Activated CD8-positive, alpha-beta memory T cell treated with anti-CD3 and anti-CD28 coated beads for 1 hour (primary cell): ENCODE measurements at places on chromosomes 11 and 22.

DNA sequence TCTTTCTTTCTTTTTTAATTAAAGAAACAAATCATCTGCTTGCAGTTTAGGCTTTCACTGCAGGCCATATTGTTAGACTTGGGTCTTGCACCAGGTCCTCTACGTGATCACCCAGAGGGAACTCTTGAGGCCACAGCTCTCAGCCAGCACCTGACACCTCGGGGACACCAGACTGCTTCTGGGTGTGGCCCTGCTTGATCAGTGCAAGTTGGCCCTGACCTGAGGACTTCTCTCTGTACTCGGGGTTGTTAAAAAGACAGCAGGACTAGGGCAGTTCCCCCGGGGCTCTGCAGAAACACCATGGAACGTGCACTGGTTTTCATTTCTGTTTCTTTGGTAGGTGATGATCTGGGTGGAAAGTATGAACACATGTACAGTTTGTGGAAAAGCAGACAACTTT lies 51.2 kb upstream of the MYO18B start:
- no peak for DNase-seq

- no peak for DNase-seq
Observed at GRCh38 chr22:19679522-19680101, 34.7 kb upstream of the SEPTIN5 start.

DNA sequence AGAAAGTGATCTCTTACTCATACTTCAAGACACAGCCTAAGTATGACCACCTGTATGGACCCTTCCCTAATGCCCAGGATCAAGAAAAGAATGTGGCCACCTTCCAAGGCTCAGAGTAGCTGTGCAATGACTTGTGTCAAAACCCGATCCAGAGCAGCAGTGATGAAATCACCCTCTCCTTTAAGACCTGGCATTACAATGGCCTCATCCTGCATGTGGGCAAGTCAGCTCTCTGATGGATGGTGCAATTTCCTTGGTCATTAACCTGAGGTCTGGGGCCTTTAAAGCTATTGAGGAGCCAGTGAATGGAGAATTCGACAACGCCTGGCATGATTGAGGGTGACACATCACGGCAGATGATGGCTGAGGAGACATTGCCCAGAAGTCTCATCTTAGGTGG lies 9.1 kb upstream of the TUBA8 start:
- DNase-seq = no peak

DNA sequence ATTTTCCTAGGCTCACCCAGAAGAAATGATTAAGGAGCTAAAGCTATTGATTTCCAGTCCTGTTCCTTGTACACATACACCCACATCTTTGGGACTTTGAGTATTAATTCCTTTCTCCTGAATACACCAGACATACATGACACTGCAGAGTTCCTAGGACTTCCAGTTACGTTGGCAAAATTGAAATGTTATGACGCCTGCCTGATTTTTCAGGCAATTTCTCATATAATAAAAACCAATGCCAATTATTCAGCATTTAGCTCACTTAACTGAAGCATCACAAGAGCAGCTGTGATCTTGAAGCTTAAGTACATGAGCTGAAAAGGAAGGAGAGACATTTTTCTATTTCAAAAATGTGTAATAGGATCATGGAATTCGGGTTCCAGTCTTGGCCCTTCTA lies 4.5 kb downstream of the CLMP start:
- no peak for DNase-seq

GRCh38 chr11:118608360-118609227 lies 1.2 kb downstream of the PHLDB1 start:
- DNase-seq = peak; percentile 72

- DNase-seq = no peak
Observed at GRCh38 chr11:77558380-77558779, 31.4 kb upstream of the AQP11 start.

DNA sequence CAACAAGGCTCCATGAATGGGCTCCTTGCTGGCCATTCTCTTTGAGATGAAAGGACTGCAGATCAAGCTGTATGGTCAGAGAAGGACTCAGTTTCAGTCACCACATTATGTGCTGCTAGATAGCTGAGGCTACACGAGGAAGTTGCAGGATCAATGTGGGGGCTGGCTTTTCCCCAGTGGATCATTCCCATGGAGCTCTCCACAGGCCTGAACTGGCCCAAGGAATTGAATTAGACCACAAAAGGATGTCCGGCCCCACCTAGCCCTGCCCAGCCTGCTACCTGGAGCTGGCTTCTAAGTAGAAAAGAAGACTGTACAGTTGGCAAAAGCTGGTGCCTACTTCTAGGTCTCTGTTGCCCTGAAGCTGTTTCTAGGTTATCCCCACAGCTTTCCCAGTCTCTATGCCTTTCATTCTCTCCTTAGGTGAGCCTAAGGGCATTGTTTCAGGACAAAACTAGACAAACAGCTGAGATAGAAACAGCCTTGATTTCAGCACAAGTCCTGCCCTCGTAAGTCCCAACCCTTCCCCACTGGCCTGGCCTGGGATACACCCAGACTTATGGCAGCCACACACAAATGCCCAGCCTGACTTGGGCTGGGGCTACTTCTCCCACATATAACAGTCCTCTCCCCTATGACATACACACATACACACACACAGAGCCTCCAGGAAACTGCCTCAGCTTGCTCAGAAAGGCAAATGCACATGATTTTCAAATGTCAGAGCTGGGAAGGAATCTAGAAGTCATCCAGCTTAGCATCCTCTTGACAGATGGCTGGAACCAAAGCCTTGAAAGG lies 129.1 kb upstream of the NCAM1 start:
- DNase-seq = no peak

DNA sequence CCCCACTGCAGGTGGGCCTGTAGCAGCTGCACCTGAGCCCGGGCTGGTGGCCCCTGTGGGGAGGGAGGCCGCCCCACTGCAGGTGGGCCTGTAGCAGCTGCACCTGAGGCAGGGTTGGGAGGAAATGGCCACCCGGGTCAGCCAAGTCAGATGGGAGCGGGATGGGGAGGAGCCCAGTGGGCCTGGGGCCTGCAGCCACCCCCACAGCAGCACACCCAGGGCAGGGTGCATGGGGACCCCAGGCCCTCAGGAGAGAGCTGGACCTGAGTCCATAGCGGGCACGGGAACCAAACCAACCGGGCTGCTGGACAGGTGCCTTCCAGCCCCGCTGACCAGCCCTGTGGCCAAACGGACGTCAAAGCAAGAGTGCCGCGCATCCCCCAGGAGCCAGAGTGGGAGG lies 61.7 kb downstream of the BRD1 start:
- DNase-seq = no peak

GRCh38 chr22:24416611-24417010 lies 10.8 kb upstream of the ADORA2A start:
- no peak for DNase-seq

DNA sequence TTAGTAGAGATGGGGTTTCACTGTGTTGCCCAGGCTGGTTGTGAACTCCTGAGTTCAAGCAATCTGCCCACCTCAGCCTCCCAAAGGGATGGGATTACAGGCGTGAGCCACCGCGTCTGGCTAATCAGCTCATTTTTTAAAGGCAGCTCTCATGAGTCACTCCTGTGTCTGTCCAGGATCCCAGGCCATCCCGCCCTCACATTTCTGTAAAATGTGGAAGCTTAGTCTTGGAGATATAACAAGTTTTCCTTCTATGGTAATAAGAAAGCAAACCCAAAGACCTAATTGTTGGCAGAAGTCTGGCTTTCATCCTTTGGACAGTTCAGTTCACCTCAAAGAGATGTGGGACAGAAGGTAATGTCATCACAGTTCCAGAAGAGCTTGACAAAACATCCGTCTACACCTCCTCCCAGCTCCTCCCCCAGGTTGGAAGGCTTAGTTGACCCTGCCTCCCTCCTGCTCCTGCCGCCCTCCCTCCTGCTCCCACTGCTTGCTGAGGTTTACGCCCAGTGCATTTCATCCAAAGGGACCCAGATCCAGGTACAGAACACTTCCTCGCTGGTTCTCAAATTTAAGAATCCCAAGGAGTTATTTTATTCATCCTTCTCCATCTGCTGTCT lies 6.4 kb downstream of the DRD2 start:
- no peak for DNase-seq

GRCh38 chr11:9868641-9869040 lies 204.8 kb downstream of the SWAP70 start:
- no peak for DNase-seq

- no peak for DNase-seq
Observed at GRCh38 chr11:15097411-15097810, 17.3 kb upstream of the INSC start.

DNA sequence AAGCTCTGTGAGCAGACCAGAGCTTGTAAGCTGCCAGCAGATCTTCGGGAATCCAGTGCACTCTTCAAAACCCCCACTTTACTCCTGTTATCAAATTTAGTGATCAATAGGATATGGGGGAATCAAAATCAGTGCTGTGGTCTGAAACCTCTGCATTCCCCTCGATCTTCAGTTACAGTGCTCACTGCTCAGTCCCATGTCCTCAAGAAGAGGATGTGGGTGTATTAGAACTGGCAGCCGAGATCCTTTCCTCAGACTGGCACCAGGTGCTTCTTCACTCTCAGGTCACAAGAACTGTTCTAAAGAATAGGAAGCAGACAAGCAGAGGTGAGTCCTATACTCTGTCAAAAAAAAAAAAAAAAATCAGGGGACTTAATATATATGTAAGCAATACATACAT lies 15.3 kb upstream of the MAML2 start:
- no peak for DNase-seq

- DNase-seq = no peak
Observed at GRCh38 chr11:8768625-8769333, 86.2 kb downstream of the RPL27A start.

GRCh38 chr11:105713696-105714095 lies 103.8 kb downstream of the GRIA4 start:
- no peak for DNase-seq

DNA sequence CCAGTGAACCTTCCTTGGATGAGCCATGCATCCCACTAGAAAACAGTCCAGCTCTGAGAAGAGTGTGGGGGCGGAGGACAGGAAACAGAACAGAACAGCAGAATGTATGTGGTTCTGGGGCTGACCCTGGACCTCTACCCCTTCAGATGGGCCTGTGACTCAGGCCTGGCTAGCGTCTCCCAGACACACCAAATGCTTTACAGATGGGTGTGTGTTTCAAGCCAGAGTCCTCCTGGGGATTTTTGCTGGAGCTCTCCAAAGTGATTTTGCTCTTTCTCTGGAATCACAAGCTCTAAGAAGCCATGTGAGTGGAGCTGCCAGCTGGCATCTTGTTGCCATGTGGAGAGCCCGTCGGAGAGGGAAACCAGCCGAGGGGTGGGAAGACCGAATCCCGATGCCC lies 13.2 kb upstream of the C1QTNF4 start:
- DNase-seq = no peak

DNA sequence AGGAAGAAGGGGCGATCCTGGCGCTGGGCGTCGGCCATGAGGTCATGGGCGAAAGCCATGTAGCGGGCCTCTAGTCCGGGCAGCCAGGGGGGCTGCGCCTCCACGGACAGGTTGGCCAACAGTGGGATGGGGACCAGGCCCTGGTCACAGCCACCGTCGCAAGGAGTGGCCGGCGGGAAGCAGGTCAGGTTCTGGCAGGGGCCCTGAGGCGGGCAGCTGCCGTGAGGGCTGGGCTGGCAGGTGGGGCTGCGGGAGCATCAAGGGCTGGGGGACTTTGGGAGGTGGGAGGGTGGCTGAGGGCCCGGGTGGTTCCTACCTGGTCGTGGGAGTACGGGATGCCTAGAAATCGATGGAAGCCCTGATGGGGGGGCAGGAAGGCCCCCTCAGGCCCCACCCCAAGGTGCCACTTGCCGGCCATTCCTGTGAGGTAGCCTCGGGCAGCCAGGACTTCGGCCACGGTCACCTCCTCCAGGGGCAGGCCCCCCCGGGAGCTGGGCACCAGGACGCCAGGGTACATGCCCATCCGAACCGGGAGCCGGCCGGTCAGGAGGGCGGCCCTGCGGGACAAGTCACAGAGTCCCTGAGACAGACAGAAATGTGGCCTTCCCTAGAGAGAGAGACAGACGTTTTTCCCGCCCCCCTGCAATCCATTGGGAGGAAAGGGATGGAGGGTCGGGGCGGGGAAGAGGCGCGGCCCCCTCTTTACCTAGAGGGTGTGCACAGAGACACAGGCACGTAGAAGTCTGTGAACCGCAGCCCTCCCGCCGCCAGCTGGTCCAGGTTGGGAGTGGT lies 906 bp downstream of the ARSA start:
- DNase-seq = no peak

DNA sequence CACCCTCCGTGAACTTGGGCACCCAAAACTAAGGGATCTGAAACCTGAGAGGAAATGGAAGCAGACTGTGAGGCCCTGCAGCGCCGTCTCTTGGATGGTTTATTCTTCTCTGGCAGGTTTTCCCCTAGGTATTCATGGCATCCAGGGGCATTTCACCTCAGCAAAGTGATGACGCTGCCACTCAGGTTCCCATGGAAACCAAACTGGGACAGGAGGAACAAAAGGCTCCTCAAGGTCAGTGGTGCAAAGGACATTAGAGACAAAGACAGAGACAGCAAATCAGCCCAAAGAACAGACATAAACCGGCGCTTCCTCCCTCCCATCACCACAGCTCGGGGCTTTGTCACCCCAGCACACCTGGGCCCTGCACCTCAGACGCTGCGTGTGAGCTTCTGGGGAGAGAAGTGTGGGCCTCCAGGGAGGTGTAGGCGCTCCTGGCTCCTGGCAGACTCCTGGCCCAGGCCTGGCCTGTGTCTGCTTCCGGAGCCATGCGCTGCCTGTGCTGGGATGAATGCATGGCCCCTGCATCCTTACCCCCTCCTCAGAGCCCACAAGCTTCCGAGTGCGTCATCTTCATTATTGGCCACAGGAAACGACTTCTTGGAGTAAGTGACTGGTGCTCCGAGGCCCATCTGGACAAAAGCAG lies 5.9 kb downstream of the TP53AIP1 start:
- DNase-seq = no peak

GRCh38 chr11:82992223-82992622 lies 79.5 kb downstream of the RAB30 start:
- no peak for DNase-seq

DNA sequence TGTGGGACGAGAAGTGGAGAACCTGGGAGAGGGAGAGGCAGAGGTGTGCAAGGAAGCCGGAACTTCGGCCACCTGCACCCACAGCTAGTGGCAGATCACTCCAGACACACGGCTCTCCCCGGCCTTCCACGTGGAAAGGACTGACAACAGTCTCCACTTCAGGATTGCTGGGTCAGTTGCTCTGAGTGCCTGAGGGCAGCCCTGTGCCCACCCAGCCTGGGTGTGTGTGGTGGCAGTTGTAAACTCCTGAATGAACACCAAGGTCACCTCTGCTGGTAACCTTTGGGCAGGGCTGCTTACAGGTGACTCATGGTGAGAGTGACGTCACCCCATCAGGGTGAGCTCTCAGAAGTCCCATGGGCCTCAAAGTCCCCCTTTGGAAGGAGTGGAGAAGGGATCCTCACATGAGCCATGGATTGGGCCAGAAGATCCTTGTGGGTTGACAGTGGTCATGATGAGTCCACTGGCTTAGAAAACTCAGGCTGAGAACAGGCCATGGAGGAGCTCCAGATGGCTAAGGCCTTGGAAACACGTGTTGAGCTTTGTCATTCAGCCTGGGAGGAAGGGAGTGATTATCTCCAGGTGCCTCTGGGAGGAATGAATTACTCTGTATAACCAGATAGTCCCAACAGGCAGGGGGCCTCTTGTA lies 71.3 kb downstream of the BCR start:
- no peak for DNase-seq

GRCh38 chr11:27795955-27796861 lies 96.0 kb upstream of the BDNF start:
- DNase-seq = no peak

GRCh38 chr11:68669301-68670090 lies 14.8 kb upstream of the GAL start:
- no peak for DNase-seq

- no peak for DNase-seq
Observed at GRCh38 chr22:17724241-17724640, 50.0 kb downstream of the BID start.
